ENCODE measurements at places on chromosomes 4 and X. TPM values are rescaled to one million over a fixed set of nuclear protein-coding genes. Genes with fewer than 3 reads are reported as not detected.

DNA sequence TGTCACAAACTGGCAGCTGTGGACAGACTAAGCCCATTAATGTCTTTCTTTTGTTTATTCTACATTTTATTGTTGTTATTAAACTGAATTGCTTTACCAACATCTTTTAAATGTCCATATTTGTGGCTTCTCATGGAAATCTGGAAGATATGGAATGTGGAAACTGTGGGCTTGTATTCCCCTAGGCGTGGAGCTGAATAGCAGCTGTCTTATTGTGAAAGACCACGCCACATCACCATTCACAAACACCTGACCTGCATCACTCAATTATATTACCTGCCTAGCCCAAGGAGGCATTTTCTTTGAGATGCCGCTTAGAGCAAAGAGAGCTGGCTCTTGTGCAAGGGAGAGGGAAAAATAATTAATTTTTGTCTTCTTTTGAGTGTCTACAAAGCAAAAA lies 96.9 kb upstream of the GPRIN3 start:
- no peak for DNase-seq

- no peak for DNase-seq
These were observed 303.0 kb upstream of the PRPS2 start for GRCh38 chrX:12488220-12488619.

DNA sequence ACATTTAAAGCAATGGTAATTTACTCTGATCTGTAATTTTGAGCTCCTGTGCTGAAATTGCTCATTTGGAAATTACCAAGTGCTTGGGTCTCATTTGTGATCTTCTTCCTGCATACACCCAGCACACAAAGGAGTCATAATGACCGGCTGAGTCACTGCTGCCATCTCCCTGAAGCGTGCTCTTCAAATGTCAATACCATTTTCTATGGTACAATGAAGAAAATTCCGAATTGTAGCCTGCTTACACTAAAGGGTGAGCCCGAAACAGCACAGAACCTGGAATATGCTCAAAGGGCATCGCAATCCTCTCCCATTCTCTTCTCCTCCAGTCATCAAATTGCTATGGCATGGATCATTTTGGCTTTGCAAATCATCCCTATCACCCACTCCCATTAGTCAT lies 140.5 kb downstream of the GRIA3 start:
- DNase-seq = peak; percentile 39

DNA sequence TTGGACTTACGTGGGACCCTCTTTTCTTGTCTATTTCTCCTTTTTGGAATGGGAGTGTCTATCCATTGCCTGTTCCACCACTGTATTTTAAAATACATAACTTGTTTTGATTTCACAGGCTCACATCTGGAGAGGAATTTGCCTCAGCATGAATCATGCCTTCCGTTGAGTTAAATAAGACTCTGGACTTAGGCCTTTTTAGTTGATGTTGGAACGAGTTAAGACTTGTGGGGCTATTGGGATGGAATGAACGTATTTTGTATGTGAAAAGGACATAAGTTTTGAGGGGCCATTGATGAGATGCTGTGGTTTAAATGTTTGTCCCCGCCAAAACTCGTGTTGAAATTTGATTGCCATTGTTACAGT lies 66.2 kb downstream of the BEX3 start:
- peak; percentile 75 for DNase-seq

DNA sequence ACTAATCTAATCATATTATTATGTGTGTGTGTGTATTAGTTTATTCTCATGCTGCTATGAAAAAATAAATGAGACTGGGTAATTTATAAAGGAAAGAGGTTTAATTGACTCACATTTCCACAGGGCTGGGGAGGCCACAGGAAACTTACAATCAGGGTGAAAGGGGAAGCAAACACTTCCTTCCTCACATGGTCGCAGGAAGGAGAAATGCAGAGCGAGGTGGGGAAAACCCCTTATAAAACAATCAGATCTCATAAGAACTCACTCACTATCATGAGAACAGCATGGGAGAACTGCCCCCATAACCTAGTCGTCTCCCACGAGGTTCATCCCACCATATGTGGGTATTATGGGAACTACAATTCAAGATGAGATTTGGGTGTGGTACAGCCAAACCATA lies 190.9 kb upstream of the TAPT1 start:
- no peak for DNase-seq

- DNase-seq = no peak
These were observed 255.1 kb downstream of the C4orf33 start for GRCh38 chr4:129350834-129351721.

DNA sequence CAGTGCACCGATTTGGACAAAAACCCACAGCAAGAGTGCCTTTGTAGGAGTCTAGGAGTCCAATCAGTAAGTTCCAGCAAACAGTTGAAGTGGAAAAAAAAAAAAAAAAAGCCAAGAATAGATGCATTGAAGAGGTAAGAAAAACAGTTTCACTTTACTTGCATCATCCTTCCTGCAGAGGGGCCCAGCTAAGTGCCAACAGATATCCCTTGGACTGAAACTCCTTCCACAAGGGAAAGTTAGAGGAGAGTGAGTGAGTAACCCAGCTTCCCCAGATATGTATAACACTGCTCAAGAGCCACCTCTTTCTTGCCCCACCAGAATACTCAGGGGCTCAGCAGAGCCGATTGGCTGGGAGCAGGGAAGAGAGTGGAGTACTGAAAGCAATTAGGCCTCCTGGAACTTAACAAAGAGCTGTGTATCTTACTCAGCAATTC lies 617.7 kb upstream of the SMIM31 start:
- DNase-seq = peak; percentile 74

GRCh38 chrX:96407501-96407900 lies 277.1 kb upstream of the DIAPH2 start:
- DNase-seq = peak; percentile 85

GRCh38 chr4:8400632-8401325 lies 39.7 kb downstream of the ACOX3 start:
- no peak for DNase-seq

DNA sequence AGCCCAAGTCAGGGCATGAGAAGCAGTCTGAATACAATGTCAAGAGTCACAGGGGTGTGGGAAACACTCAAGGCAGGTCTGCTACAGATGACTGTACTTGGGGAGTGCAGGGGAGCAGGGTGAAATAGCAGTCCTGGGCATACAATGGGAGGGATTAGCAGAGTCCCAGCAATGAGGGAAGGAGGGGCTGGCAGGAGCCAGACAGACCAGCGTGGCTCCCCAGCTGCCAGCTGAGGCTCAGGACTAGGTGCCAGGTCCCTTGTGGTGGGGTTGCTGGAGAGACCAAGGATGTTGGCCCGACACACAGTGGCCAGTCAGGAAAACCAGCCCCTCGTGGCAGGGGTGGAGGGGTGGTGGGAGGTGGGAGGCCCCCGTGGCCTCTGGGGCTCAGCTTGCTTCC lies 86.6 kb downstream of the RTL5 start:
- DNase-seq = peak; percentile 40

DNA sequence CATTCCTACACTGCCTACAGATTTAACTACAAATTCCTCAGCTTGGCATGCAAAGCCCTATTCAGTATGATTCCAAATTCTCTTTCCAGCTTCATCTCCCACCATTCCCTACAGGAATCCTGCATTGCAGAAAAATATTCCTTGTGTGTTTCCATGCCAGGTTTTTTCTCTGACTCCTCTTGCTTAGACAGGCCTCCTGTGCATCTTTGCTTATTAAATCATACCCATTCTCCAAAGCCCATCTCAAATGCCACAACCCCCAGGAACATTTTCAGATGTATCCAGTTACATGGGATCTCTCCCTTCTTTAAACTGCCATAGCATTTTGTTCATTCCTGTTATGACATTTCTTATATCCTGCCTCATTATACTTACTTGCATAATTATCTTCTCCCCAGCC lies 106.4 kb upstream of the GRIA3 start:
- DNase-seq = peak; percentile 10

DNA sequence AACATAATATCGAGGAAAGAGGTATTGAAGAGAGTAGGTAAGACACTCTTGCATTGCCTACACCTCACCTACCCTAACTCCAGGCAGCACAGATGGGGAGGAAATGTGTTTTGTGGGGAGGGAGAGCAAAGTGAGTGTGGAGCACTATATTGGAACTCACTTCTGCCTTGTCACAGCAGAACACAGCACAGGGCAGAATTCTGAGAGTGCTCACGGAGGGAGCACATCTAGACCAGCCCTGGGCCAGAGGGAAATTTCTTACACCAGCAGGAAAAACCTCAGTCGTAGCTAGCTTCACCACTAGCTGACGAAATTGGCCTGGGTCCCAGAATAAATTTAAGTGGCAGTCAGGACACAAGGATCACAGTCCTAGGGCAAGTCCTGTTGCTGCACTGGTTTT lies 517.3 kb downstream of the TMA16 start:
- DNase-seq = no peak

- peak; percentile 53 for DNase-seq
These were observed 94.7 kb upstream of the GPM6B start for GRCh38 chrX:13911586-13911985.

DNA sequence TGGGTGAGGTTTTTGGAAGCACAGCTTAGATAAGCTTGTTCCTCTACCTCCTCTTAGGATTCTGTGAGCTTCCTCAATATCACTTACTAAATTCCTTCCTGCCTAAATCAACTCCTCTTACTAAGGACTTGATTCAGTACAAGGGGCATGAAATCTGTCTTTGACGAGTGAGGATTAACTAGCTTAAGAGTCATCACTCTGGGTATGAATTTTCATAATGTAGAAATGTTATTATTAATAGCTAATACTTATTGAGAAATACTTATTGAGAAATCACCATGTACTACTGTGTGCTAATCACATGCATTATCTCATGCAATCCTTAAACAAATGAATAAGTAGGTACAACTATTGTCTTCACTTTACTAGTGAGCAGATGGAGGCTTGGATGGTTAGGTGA lies 28.6 kb downstream of the TRPC3 start:
- DNase-seq = no peak

DNA sequence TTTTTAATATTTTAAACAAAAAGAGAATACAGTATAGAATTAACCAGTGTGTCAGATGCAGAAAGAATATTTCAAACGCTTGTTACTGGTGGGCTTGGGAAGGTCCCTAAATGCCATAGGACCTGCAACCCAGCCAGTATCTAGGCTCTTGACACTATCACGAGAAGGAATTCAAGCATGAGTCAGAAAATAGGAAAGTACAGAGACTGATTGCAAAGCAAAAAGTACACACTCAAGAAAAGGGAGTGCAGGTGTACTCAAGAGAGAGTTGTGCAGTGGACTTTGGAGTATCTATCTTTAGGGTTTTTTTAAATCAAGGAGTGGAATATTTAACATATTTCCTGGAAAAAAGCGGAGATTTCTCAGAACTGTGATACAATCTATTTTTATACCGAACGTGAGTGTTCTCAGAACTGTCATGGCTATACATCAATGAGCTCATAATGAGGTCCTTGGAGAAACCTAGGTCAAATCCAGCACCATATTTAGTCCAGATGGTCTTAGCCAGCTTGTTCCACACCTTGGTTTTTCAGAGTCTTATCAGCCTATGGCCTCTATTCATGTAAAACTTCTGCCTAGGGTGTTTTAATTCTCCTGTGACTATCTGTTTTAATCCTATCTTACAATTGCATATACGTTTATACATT lies 291.8 kb upstream of the FAT4 start:
- no peak for DNase-seq

DNA sequence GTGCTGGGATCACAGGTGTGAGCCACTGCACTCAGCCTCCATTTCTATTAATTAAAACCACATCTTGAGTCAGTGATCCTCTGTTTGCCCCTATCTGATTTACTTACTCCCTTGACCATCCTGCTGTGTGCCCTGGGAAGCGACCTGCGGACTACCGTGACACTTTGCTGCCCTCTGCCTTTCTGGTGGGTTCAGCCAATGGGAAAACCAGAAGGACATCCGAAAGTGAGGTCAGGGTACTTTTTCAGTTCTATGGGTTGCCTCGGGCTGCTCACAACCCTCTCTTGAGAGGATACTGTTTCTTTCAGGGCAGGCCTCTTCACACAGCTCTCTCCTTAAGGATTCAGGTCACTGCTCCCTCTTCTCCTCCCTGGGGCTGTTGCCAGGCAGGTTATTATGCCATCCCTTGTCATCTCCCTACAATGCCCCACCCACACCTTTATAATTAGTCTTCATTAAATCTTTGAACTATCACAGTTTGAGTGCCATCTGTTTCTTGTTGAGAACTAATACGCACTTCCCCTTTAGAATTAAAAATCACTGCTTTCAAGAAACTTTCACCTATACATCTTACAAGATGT lies 21.4 kb downstream of the PLAC8 start:
- DNase-seq = no peak

DNA sequence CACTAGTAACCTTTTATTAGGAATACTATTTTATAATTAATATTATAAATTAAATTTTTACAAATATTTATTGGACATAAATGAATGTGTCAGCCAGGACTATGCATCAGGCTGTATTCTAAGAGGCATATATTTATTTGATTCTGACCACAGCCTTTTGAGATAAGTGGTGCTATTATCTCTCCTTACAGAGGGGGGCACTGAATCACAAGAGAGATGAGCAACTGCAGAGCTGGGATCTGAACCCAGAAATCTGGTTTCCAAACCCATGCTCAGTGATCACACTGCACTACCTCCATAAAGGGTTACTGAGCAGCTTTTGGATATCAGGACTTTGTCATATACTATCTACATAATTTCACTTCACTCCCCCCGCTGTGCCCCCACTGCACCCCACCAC lies 322.0 kb downstream of the TMA16 start:
- no peak for DNase-seq

- peak; percentile 63 for DNase-seq
These were observed 133.8 kb downstream of the AFF1 start for GRCh38 chr4:87068583-87069021.

DNA sequence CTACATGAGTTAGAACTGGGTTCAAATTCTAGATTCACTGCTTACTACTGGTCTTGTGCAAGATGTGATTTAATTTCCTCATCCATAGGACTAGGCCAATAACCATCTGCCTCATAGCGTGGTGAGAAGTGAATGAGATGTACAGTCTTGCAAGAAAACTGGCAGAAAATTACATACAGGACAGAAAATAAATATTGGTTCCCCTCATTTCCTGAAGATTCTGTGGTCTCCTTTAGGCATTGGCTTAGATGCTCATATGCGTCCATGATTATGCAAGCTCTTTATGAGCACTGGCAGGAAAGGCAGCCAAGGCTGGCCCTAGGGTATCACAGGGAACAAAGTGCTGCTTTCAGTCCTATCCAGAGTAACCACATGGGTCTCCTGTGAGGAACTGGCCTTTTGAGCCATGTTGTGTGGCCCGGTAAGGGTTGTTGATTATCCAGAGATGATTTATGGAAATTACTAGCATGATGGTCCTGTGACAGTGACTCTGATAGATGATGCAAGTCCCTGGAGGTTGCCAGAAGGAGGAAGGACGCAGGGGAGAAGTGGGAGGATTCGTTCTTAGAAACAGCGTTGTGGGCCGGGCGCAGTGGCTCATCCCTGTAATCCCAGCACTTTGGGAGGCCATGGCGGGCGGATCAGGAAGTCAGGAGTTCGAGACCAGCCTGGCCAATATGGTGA lies 9.9 kb upstream of the MOB1B start:
- peak; percentile 5 for DNase-seq

GRCh38 chr4:107094332-107094731 lies 58.2 kb upstream of the DKK2 start:
- peak; percentile 43 for DNase-seq

The ITIH6 gene
- not detected for total RNA-seq

The APLN gene
- total RNA-seq = 0.17 TPM

The RTL3 gene
- not detected for total RNA-seq

Data from fibroblast of lung (primary cell).